ENCODE measurements at places on chromosomes 5 and 9.

DNA sequence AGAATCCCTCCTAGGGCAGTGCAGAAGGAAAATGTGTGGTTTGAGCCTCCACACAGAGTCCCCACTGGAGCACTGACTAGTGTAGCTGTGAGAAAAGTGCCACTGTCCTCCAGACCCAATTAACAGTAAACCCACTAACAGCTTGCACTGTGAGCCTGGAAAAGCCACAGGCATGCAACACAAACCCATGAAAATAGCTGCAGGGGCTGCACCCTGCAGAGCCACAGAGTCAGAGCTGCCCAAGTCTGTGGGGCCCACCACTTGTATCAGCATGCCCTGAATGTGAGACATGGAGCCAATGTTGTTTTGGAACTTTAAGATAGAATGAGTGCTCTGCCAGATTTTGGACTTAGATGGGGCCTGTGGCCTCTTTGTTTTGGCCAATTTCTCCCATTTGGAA, 119.8 kb upstream of the CDH9 start:
- DNase-seq: peak; percentile 64

- DNase-seq: no peak
These were observed 252.0 kb upstream of the IRX4 start for GRCh38 chr5:2134543-2135292.

- peak; percentile 73 for DNase-seq
These were observed 14.4 kb upstream of the DMRT3 start for GRCh38 chr9:962023-962422.

GRCh38 chr5:137619191-137619870, 116.6 kb downstream of the KLHL3 start:
- peak; percentile 96 for DNase-seq

DNA sequence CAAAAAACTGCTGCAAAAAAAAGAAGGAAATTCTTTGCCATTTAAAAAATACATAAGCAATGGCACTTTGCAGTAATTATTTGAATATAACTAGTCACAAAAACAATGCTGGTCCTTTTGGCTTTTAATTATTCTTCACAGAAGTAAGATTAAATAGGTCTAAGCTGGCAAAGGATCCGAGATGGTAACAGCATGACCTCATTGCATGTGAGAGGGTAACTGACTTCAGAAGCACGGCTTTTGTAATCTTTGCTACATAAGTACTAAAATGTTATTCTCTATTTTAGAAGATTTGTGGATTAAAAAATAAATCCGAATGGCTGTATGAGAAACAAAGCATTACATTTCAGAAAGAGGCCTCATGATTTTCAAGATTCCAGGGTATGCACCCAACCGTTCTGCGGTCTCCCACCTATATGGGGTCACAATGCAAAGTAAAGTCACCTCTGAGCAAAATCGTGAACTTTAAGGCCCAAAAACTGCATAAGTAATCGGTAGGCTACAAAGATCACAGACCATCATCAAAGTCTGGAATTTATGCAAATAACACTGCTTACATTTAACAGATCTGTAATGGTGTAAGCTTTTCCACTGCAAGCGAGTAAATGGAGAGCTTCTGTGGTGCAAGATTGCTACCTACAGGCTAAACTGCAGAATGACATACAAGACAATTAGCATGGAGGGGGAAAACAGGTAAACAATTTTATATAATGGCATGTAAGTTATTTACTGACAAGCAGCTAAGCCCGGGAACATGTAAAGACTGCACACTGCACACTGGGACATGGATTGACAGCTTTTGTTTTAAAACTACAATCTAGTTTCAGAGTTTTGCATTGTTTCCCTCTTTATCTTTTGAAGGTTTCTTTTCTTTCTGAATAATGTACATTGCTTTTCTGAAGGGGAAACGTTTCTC, 231.6 kb downstream of the SLF1 start:
- DNase-seq: peak; percentile 45

- no peak for DNase-seq
These were observed 1030.0 kb downstream of the CDH12 start for GRCh38 chr5:21823076-21823574.

GRCh38 chr5:25107853-25108252, 463.1 kb upstream of the CDH10 start:
- peak; percentile 67 for DNase-seq

DNA sequence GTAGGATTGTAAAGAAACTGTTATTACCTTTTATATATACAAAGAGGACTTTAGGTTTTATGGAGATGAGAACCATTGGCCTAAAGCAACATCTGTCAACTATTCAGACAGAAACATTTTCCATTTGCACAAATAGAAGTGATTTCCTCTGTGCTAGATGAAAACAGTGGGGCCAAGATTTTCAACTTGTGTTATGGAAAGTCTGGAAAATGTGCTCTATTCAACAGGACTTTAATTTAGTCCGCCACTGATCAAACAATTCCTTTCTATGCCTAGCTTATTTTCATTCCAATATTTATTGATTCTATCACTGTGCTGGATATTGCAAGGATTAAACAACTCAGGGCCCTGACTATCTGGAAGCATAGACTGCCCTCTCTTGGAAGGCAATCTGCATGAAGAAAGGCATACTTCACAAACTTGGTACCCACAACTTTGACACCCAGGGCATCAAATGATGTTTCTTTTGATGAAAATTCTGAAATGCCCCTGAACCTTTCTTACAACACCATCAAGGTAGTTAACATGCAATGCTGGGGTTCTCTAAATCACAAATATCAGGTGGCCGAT, 126.6 kb upstream of the HMHB1 start:
- no peak for DNase-seq

- DNase-seq: peak; percentile 8
These were observed 495.8 kb downstream of the CHSY3 start for GRCh38 chr5:130400091-130400490.

DNA sequence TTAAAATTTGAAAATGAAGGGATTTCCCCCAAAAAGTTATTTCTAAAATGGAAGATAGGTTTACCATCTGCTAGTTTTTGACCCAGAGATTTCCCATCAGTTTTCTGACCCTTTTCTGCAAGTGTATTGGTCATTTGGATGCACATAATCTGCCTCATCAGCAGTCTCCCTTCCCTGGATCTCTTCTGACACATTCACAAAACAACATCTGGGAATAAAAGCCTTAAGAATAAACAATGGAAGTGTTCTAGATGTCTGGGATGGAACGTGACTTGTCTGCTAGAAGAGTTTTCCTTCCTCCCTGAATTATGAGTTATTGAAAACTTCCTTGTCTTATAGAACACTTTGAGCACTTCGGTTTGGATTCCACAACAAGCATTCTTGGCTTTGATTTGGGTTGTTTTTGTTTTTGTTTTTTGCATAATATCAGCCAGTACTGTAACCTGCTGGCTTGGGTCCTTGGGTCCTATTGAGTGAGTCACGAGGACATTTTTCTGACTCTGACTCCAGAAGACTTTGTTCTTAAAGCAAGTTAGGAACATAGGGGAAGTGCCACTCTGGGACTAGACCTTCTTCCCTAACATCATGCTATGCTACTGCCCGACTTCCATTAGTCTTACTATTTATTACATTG, 18.2 kb upstream of the ESM1 start:
- peak; percentile 23 for DNase-seq

GRCh38 chr9:128484686-128485413, 19.7 kb upstream of the GLE1 start:
- no peak for DNase-seq

DNA sequence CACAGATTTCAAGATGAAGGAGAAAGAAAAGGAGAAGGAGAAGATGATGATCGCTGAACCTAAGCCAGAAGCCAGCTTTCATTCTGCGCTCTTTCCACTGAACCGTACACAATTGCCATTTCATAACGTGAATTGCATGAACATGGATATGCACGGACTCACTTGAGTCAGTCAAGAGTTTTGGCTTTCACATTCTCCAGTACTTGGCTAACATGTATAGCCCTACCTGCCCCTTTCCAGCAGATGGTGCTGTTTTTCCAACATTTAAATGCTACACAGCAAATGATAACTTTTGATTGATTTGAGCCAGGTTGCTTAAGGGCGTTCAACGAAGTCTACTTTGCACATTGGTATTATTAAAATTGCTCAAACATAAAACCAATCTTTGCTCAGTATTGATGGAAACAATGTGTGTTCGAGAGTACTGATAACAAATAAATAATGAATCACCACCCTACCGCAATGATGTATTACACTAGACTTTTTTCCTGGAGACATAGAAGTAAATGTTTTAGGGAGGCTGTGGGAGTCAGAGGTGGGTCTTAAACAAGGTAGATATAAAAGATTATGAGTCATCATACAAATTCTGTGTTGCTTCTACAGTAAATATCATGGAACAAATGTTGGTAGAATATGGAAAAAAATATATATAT, 196.4 kb downstream of the TRPM3 start:
- DNase-seq: peak; percentile 75

DNA sequence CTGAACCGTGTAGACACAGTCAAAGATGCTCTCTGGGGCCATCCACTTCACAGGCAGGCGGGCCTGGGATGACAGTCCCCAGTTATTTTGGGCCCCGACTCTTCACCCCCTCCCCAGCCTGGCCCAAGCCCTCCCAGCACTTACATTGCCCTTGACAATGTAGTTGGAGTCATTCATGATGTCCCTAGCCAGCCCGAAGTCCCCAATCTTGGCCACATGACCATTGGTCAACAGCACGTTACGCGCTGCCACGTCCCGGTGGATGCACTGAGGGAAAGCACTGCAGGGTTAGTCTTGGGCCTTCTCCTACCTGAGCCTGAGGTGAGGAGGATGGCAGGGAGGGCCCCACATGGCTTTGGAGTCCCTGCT, 30.3 kb downstream of the CSF1R start:
- DNase-seq: no peak

- DNase-seq: peak; percentile 15
These were observed 266.3 kb downstream of the TLR4 start for GRCh38 chr9:117970276-117971050.

GRCh38 chr5:178479261-178479660, 110.9 kb downstream of the COL23A1 start:
- DNase-seq: no peak

GRCh38 chr5:76718381-76718832, 2.5 kb downstream of the F2R start:
- DNase-seq: peak; percentile 84

DNA sequence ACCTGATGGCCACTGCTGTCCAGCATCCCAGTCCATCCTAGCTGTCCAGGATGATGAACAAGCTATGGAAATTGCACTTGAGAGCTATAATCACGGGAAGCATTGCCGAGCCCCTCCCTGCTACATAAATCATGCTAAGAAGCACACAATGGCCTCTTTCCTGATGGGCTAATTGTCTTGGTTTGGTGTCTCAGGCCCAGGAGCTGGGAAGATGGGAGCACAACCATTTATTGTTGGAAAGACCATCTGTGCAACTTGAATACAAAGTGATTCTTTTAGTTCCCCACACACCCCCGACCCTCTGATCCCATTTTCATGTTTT, 80.4 kb downstream of the RGS3 start:
- no peak for DNase-seq

DNA sequence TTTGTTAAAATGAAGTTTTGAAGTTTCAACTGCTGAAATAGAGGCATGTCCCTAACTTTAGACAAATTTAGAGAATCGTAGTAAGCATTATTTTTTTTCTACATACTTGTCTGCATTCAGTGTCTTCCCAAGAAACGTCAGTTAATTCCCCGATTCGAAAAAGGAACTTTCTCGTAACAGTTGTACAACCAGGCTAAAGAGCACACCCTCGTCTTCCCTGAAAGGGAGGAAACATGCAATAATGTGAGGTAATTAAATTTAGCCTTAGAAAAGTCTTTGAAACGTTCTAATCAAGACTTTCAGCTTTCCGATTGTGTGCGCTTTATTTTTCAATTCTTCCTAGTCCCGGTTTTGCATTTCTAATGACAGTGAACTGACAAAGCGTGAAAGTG, 374 bp upstream of the SLC1A3 start:
- DNase-seq: no peak

DNA sequence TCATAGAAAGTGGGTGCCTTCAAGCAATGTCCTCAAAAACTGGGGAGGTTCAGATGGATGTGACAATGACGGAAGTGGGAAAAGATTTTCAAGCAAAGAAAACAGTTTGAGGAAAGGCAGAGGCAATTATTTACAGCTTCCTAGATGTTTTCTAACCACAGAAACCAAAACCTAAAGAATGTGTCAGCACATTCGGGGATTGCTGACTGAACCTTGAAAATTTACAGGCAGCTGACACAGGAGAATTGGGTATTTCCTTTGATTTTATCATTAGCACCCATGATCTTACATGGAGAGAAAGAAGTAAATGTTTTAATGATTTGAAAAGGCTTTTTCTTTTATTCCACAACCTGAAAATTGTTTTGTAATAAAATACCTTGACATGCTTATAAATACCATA, 369.0 kb downstream of the ACTL7B start:
- DNase-seq: peak; percentile 71

DNA sequence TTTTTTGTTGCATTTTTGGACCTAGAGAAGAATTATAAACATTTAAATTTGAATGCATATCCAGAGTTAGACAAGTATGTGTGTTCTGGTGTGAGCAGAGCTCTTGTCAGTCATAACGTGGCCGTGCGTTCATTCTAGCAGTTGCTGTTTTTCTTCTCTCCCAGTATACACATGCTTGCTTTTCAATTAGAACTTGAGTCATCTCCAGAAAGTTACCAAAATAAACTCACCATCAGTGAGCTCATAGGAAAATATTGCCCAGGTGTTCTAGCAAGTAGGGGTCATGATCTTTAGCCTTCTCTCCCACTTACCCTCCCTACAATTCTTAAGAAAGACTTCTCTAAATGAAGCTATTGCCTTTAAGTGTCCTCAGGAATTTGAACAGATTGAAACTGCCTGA, 247.5 kb upstream of the TUT7 start:
- DNase-seq: peak; percentile 4

GRCh38 chr5:115435778-115436712, 108.5 kb downstream of the FEM1C start:
- DNase-seq: peak; percentile 56

DNA sequence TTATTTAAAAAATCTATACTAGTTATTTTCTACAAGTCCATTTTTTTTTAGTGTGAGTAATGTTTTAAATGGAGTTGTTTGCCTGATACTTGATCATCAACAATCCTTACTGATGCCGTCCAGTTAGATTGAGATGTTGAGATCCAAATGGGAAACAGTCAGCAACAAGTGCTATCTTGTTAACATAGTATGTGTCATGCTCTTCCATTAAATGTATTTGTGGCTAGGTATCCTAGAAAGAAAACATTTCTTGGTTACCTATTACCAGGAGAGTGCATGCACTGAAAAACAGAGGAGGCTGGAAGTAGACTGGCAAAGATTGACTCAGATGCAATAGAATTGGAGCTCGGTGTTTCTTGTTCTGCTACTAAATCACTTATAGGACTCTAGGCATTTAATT, 123.4 kb upstream of the MAN2A1 start:
- DNase-seq: no peak

- DNase-seq: peak; percentile 42
These were observed 47.8 kb upstream of the PSD2 start for GRCh38 chr5:139747583-139748504.
